ENCODE measurements at places on chromosomes 3 and 15.

DNA sequence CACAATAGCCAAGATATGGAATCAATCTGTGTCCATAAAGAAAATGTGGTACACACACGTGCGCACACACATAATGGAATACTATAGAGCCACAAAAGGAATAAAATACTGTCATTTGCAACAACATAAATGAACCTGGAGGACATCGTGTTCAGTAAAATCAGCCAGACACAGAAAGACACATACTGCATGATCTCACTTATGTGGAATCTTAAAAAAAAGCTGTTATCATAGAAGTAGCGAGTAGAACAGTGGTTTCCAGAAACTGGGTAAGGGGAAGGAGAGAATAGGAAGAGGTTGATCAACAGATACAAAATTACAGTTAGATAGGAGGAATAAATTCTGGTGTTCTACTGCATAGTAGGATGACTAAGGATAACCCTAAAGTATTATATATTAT is 11.1 kb downstream of the ATOSA start:
- no peak for DNase-seq

GRCh38 chr3:113084777-113085176 is 94.0 kb downstream of the GTPBP8 start:
- no peak for DNase-seq

GRCh38 chr3:43207628-43208085 is 78.7 kb upstream of the SNRK start:
- DNase-seq, result no peak

- no peak for DNase-seq
Observed at GRCh38 chr3:39385456-39386090, 2.4 kb downstream of the SLC25A38 start.

DNA sequence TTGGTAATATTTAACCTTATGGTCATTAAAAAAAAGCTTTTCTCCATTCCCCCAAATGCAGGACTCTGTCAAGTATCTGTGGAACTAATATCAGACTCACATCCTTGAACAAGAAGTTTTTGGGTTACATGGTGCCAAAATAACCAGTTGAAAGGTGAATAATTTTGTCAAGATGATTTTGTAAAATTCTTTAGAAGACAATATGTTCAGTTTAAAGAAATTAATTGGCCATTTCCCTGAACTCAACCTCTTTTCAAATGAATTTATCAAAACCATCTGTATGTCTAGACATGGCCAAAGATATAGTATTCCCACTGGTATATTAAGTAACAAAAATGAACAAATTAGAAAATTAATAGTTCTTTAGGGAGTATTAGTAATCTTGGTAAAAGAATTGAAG is 280.5 kb downstream of the MBNL1 start:
- DNase-seq, result no peak

GRCh38 chr3:101230618-101231017 is 89.8 kb downstream of the IMPG2 start:
- DNase-seq, result no peak

GRCh38 chr3:192422997-192423342 is 304.4 kb downstream of the FGF12 start:
- no peak for DNase-seq

GRCh38 chr15:75107516-75107907 is 84.1 kb downstream of the PPCDC start:
- DNase-seq, result no peak

DNA sequence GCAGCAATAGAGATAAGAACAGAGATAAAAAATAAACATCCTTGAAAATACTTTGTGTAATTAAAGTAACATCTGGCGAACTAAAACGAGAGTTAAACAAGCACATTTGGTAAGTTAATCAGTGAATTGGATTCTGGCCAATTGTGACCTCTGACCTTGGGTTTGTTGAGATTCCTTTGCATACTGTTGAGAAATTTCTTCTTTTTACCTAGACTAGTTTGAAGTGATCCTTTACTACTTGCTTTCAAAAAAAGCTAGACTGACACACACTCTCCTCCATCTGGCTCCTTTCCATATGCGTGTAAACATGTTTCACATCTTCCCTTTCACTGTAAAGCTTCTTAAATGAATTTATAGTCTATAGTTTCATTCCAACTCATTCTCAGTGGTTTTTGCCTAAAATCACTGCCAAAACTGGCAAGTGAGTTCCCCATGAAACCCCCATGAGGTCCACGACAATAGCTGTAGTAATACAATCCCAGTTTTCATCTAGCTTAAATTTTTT is 17.3 kb upstream of the GBE1 start:
- DNase-seq, result no peak

DNA sequence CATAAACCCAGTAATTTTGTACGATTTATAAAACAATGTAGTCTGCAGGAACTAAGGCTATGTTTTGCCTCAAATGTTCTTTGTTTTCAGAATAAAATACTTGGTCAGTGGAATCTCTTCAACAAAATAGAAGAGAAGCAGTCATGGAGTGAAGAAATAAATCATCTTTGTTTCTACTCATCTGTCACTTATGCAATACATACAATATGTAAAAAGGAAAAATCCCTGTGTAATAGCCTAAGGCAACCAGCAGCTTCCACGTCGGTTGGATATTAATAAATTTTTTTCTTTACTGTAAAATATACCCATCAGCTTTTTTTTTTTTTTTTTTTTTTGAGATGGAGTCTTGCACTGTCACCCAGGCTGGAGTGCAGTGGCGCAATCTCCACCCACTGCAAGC is 5.2 kb upstream of the WDR5B start:
- DNase-seq, result no peak

DNA sequence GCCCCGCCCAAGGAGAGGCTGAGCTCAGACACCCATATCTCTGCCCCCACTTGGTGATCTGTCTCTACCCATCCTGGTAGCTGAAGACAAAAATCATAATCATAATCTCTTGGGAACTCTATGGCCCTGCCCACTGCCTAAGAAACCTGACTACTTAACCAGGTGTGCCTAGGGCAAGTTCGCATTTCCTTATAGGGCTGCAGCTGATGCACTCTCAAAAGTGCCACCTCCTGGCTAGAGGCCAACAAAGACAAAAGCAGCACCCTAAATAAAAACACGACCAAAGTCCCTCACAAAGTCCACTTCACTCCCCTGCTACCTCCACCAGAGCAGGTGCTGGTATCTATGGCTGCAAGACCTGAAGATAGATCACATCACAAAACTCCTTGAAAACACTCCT is 250.4 kb upstream of the SLITRK3 start:
- DNase-seq, result no peak

GRCh38 chr3:6739288-6739687 is 121.6 kb upstream of the GRM7 start:
- no peak for DNase-seq

DNA sequence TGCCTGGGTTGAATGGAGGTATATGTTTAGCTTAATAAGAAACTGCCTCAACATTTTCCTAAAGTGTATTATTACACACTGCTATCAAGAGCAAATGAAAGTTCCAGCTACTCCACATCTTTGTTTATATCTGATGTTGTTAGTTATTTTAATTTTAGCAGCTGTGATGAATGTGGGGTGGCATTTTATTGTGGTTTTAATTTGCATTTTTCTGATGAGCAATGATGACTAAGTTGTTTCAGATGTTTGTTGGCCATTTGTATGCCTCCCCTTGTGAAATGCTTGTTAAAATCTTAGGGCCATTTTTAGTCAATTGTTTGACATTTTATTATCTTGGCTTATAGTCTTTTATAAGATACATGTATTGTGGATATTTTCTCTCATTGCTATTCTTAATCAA is 260.4 kb upstream of the SLCO3A1 start:
- no peak for DNase-seq

DNA sequence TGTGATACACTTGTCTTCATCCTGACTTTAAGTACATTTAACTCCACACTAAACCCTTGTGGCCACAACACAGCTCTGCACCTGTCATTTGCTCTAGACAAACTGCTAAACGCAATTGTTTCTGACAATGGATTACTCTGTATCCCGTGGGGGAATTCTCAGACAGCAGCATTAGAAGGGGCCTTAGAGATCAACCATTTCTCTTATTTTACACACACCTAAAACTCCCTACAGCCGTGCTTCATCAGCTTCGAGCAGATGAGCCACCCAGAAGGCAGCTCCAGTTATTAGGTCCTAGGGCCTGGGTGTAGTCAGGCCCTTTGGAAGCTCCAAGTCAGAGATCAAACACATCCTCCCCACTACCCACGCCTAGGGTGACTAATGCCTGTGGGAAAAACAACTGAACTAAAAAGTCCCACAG is 1.3 kb upstream of the IL12A start:
- no peak for DNase-seq

DNA sequence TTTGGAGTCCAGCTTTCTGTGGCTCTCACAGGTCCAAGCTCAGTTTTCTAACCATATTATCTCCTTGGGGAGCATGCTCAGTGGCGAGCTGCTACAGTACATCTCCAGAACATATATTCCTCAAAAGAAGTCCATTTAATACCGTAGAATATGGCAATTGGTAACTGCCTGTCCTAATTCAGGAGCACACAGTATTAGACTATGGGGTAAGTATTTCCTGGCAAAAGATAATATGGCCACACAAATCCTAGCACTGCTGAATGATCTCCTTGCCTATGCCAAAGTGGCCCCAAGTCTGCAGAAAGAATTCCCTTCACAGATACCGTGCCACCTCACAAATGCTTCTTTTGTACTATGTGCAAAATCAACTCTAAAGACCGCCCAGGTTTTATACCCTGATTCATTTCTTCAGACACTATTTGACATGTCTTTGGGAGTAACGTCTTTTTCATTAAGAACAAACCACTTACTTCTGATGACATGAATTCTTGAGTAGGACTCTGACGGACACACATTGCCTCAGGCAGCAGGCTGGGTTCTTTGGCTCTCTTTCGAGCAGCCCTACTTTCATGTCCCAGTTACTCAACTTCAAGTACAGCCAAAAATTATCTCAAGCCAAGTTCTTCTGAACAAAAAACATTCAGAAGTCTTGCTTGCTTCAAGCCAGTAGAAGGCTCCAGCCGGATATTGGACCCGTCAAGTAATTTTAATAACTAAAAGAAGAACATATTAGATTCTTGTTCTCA is 368.3 kb upstream of the DCBLD2 start:
- no peak for DNase-seq

GRCh38 chr3:2735392-2735894 is 374.7 kb downstream of the IL5RA start:
- DNase-seq, result no peak

GRCh38 chr15:100166313-100166712 is 175.5 kb downstream of the ADAMTS17 start:
- no peak for DNase-seq

GRCh38 chr15:70512772-70513362 is 250.5 kb downstream of the UACA start:
- DNase-seq, result no peak

GRCh38 chr3:100455841-100456550 is 36.4 kb upstream of the TMEM45A start:
- no peak for DNase-seq

- DNase-seq, result no peak
Observed at GRCh38 chr3:123340336-123340735, 108.6 kb downstream of the ADCY5 start.

- DNase-seq, result no peak
Observed at GRCh38 chr3:52204337-52205073, 6.5 kb downstream of the ALAS1 start.

- DNase-seq, result no peak
Observed at GRCh38 chr3:161796780-161797179, 300.2 kb downstream of the OTOL1 start.

GRCh38 chr15:25641361-25641760 is 202.5 kb upstream of the UBE3A start:
- DNase-seq, result no peak

DNA sequence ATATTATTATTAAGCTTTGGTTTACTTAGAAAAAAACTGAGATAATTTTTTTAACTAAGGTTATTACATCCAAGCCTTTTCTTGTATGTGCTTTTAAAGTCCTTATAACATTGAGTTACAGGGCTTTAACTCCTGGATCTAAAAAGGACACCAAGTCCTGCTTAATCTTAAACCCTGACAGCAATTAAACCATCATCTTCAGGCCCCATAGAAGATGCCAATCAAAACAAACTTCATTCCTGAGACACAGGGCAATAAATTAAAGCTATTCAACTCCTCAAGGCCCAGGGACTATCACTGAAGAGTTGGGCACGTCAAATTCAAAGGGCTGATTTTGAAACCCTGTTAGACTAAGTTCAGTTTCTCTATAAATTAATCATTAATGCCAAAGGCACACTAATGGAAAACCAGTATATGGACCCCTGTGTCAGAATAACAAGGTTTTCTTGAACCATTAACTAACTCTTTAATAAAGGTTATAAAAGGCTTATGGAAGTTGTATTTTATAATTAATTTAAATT is 1152.6 kb downstream of the NSUN3 start:
- DNase-seq, result no peak

DNA sequence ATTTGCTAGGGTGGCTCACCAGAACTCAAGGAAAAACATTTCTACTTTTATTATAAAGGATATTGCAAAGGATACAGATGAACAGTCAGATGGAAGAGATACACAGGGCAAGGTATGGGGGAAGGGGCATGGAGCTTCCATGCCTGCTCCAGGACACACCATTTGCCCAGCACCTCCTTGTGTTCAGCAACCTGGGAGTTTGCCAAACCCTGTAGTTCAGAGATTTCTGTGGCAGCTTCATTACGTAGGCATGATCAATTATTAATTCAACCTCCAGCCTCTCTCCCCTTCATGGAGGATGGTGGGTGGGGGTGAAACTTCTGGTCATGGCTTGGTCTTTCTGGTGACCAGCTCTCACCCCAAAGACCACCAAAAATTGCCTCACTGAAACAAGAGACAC is 353.9 kb upstream of the THBS1 start:
- DNase-seq, result no peak

DNA sequence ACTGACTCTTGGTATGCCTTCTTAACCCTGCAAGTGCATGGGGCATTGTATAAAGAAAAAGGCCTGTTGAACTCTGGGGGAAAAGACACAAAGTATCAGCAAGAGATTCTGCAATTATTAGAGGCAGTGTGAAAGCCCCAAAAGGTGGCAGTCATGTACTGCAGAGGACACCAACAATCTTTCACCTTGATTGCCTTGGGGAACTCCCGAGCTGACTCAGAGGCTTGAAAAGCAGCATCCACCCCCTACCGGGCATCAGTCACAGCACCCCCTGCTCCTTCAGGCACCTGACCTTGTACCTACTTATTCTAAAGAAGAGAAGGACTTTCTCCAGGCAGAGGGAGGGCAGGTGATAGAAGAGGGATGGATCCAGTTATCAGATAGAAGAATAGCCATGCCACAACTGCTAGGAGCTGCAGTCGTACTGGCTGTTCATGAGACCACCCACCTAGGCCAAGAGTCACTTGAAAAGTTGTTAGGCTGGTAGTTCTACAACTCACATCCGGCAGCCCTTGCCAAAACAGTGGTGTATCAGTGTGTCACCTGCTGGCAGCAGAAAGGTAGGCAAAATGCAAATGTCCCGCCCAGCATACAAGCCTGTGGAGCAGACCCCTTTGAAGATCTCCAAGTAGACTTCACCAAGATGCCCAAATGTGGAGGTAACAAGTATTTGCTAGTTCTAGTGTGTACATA is 241.6 kb upstream of the CNTN6 start:
- no peak for DNase-seq

- DNase-seq, result no peak
Observed at GRCh38 chr3:161031134-161031533, 74.0 kb downstream of the B3GALNT1 start.

- no peak for DNase-seq
Observed at GRCh38 chr3:38366082-38366481, 19.5 kb downstream of the XYLB start.

Measured in cerebellar nuclear complex (tissue), 1 donor.